CD4-positive, alpha-beta memory T cell (primary cell): ENCODE measurements at places on chromosomes 7 and 10. TPM values are rescaled to one million over a fixed set of nuclear protein-coding genes. Genes with fewer than 3 reads are reported as not detected.

Gene VWDE
- total RNA-seq = 9.0 TPM

Gene ANK3
- 90.1 TPM for total RNA-seq

Gene NEUROG3
- not detected for total RNA-seq

DNA sequence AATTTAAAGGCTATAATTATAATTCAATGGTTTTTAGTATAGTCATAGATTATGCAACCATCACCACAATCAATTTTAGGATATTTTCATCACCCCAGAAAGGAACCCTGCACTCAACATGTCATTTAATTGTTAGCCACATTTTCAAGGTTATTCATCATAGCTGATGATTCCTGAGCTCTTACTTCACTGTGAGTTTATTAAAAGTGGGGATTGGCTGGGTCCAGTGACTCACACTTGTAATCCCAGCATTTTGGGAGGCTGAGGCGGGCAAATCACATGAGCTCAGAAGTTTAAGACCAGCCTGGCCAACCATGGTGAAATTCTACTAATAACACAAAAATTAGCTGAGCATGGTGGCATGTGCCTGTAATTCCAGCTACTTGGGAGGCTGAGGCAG, 787 bp downstream of the CCL26 start:
- no peak for DNase-seq
- no peak overlapping the region for H3K4me3 ChIP-seq
- peaks cover under 1% of the 10 kb centered on the region for H3K4me1 ChIP-seq
- no peak overlapping the region for H3K27ac ChIP-seq
- no peaks in the 10 kb centered on the region for H3K36me3 ChIP-seq

DNA sequence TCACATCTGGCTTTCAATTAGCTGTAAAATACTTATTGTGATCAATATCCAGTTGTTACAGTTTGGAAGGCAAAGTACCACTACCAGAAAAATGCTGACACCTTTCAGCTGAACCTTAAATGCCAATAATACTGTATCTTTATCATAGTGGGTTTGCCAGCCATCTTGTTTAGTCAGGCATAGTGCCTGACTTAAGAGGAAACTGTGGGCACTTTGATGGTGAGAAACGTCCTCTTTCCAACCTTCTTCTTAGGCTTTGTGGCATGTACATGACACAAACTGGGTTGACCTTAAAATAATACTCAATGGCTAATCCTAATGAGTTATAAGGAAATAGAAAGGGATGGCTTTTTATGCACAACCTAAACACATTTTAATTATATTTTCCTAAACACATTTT, 52.3 kb upstream of the PRR15 start:
- no peak overlapping the region for H3K4me3 ChIP-seq
- no peaks in the 10 kb centered on the region for H3K27me3 ChIP-seq
- H3K27ac ChIP-seq = no peak overlapping the region
- DNase-seq = no peak

Gene TFR2
- 6.2 TPM for total RNA-seq

GRCh38 chr7:47407821-47408674, 173.9 kb downstream of the TNS3 start:
- H3K27me3 ChIP-seq = no peaks in the 10 kb centered on the region
- H3K4me1 ChIP-seq = no peaks in the 10 kb centered on the region
- DNase-seq = no peak

Gene HDAC9
- total RNA-seq = 0.73 TPM

Gene CYP2C19
- total RNA-seq = not detected

DNA sequence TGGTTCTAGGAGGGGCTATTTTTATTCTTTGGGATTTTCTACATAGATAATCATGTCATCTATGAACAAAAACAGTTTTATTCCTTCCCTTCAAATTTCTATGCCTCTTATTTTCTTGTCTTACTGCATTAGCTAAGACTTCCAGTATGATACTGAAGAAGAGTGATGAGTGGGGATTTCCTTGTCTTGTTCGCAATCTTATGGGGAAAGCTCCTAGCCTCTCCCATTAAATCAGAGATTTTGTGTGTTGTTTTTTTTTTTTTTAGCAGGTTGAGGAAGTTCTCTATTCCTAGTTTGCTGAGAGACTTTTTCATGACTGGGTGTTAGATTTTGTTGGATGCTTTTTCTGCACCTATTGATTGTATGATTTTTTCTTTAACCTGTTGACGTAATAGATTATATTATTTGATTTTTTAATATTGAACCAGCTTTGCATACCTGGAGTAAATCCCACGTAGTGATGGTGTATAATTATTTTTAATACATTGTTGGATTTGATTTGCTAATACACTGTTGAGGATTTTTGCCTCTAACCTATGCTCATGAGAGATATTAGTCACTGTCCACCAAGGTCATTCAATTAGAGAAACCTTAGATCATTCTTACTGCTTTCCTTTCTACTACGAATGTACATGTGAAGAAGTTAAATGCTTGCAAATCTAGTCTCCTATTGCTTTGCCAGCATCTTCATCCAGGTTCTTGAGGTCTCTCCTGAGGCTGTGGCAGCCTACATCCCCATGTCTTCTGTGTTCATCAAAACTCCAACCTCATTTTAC, 6.5 kb downstream of the ATP5F1C start:
- H3K27me3 ChIP-seq = no peaks in the 10 kb centered on the region
- no peak overlapping the region for H3K4me3 ChIP-seq
- DNase-seq = no peak
- H3K27ac ChIP-seq = no peak overlapping the region

- no peak overlapping the region for H3K4me3 ChIP-seq
- H3K4me1 ChIP-seq = peaks cover 7% of the 10 kb centered on the region
- peaks cover 26% of the 10 kb centered on the region for H3K27me3 ChIP-seq
- H3K36me3 ChIP-seq = no peaks in the 10 kb centered on the region
Measured at GRCh38 chr7:155512246-155512887, 34.0 kb downstream of the CNPY1 start.

- H3K27me3 ChIP-seq = peaks cover 4% of the 10 kb centered on the region
- no peaks in the 10 kb centered on the region for H3K4me1 ChIP-seq
- no peak overlapping the region for H3K27ac ChIP-seq
Measured at GRCh38 chr7:29977886-29978651, 11.5 kb downstream of the SCRN1 start.

- peak; percentile 78 for DNase-seq
- peaks cover 89% of the 10 kb centered on the region for H3K4me1 ChIP-seq
- peak overlapping the region; percentile 74 for H3K27ac ChIP-seq
- no peaks in the 10 kb centered on the region for H3K27me3 ChIP-seq
- H3K4me3 ChIP-seq = peak overlapping the region; percentile 90
- no peaks in the 10 kb centered on the region for H3K36me3 ChIP-seq
Measured at GRCh38 chr10:72260239-72260975, 13.3 kb upstream of the DDIT4 start.

GRCh38 chr7:141291541-141291940, 217.7 kb downstream of the TMEM178B start:
- H3K4me3 ChIP-seq = no peak overlapping the region
- H3K27me3 ChIP-seq = no peaks in the 10 kb centered on the region
- no peaks in the 10 kb centered on the region for H3K4me1 ChIP-seq
- H3K36me3 ChIP-seq = no peaks in the 10 kb centered on the region

Gene TMEM184A
- not detected for total RNA-seq

DNA sequence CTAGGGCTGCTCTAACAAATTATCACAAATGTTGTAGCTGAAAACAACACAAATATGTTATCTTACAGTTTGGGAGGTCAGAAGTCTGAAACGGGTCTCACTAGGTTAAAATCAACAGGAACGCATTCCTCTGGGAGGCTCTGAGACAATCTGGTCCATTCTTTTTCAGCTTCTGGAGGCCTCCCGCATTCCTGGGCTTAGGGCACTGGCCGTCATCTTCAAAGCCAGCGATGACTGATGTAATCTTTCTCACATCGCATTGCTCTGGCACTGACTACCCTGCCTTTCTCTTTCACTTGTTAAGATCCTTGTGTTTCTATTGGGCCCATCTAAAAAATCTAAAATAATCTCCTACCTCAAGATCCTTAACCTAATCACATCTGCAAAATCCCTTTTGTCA, 1071.5 kb upstream of the C7orf33 start:
- DNase-seq = no peak
- H3K27me3 ChIP-seq = no peaks in the 10 kb centered on the region
- no peak overlapping the region for H3K27ac ChIP-seq
- H3K4me3 ChIP-seq = no peak overlapping the region
- no peaks in the 10 kb centered on the region for H3K36me3 ChIP-seq
- no peaks in the 10 kb centered on the region for H3K4me1 ChIP-seq

- no peaks in the 10 kb centered on the region for H3K4me1 ChIP-seq
- no peak overlapping the region for H3K27ac ChIP-seq
- H3K27me3 ChIP-seq = no peaks in the 10 kb centered on the region
- no peak for DNase-seq
Measured at GRCh38 chr7:120180221-120180620, 92.8 kb upstream of the KCND2 start.

- no peaks in the 10 kb centered on the region for H3K4me1 ChIP-seq
- no peak overlapping the region for H3K27ac ChIP-seq
- H3K4me3 ChIP-seq = no peak overlapping the region
- H3K36me3 ChIP-seq = no peaks in the 10 kb centered on the region
Measured at GRCh38 chr10:64497306-64497705, 976.1 kb downstream of the REEP3 start.

DNA sequence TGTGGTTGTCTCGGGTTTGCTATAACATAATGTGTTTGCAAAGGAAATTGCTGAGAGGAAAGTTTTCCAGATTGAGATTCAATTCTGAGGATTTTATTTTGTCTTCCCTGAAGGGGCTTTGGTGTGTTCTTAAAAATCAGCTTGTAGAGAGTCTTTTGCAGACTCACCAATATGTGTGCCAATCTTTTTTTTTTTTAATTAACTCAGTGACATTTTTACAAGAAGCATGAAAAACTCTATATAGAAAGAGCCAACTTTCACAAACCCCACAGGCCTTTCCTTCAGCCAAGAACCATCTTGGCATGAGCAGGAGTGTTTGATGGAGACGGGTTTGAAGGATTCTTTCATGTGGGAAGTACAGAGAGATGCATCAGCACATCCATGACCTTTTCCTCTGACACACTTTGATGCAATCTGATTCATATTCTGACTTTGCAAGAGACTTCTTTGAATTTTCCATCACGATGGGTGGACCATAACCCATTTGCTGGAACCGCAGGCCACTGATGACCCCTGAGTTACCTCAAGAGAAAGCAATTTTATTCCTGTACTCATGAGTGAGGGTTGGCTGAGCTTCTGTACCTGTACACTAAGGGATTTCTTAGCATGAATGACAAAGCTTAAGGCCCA, 892.6 kb downstream of the XPNPEP1 start:
- no peaks in the 10 kb centered on the region for H3K4me1 ChIP-seq
- H3K27ac ChIP-seq = no peak overlapping the region
- no peak overlapping the region for H3K4me3 ChIP-seq
- H3K27me3 ChIP-seq = no peaks in the 10 kb centered on the region
- no peak for DNase-seq
- H3K36me3 ChIP-seq = no peaks in the 10 kb centered on the region

GRCh38 chr7:99369767-99370391, 4.7 kb upstream of the ARPC1B start:
- H3K36me3 ChIP-seq = peaks cover 14% of the 10 kb centered on the region
- H3K27ac ChIP-seq = no peak overlapping the region
- peaks cover 3% of the 10 kb centered on the region for H3K4me1 ChIP-seq
- no peak overlapping the region for H3K4me3 ChIP-seq
- DNase-seq = no peak

GRCh38 chr10:131689486-131689885, 211.3 kb upstream of the PPP2R2D start:
- DNase-seq = no peak
- no peaks in the 10 kb centered on the region for H3K27me3 ChIP-seq
- H3K4me3 ChIP-seq = no peak overlapping the region
- no peaks in the 10 kb centered on the region for H3K36me3 ChIP-seq

- H3K36me3 ChIP-seq = peaks cover 3% of the 10 kb centered on the region
- no peaks in the 10 kb centered on the region for H3K27me3 ChIP-seq
- no peaks in the 10 kb centered on the region for H3K4me1 ChIP-seq
- H3K4me3 ChIP-seq = no peak overlapping the region
- no peak overlapping the region for H3K27ac ChIP-seq
Measured at GRCh38 chr7:65404020-65404419, 30.4 kb downstream of the ZNF92 start.

Gene AMZ1
- total RNA-seq = 2.0 TPM

DNA sequence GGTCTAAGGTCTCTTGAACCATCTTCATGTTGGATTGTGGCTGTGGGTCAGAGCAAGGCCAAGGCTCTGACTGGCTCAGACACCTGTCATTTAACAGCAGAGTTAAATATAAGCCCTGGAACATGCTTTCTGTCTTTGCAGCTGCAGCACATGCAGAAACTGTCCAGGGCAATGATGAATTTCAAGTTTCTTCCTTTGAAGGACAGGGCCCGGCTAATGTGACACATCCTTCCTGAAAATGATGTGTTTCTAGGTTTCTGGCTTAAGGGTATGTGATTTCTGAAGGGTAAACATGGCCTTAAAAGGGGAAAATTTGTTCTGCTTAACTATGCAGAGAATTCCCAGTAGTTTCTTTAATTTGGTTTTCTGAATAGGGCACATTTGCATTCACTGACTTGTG, 34.0 kb upstream of the SLC35B4 start:
- no peaks in the 10 kb centered on the region for H3K27me3 ChIP-seq
- no peak for DNase-seq
- H3K4me1 ChIP-seq = no peaks in the 10 kb centered on the region
- H3K27ac ChIP-seq = no peak overlapping the region
- H3K4me3 ChIP-seq = no peak overlapping the region
- H3K36me3 ChIP-seq = no peaks in the 10 kb centered on the region

Gene VPS37D
- total RNA-seq = not detected

- no peaks in the 10 kb centered on the region for H3K4me1 ChIP-seq
- no peaks in the 10 kb centered on the region for H3K36me3 ChIP-seq
- H3K4me3 ChIP-seq = no peak overlapping the region
Measured at GRCh38 chr7:118245267-118246040, 20.9 kb downstream of the ANKRD7 start.
